Peyer's patch (tissue), 4 donors: ENCODE measurements at places on chromosomes 3 and 15. TPM values are rescaled to one million over a fixed set of nuclear protein-coding genes. Genes with fewer than 3 reads are reported as not detected.

Gene CLRN1
- total RNA-seq: not detected

Gene BCL2A1
- 3.8 TPM for total RNA-seq

Gene VPS39
- 153 TPM for total RNA-seq

Gene REC114
- not detected for total RNA-seq

Gene PIERCE2
- not detected for total RNA-seq

Gene ANKRD34C
- not detected for total RNA-seq

Gene TEX55
- total RNA-seq: not detected

Gene SLC9C1
- 1.7 TPM for total RNA-seq

Gene ERC2
- not detected for total RNA-seq

Gene NDUFB5
- total RNA-seq: 155 TPM

Gene CHSY1
- 9.2 TPM for total RNA-seq

Gene SLC2A2
- total RNA-seq: 2.5 TPM

Gene TMEM45A
- 5.3 TPM for total RNA-seq

Gene COL7A1
- total RNA-seq: 7.5 TPM
